ENCODE measurements at places on chromosomes 12 and 14. TPM values are rescaled to one million over a fixed set of nuclear protein-coding genes. Genes with fewer than 3 reads are reported as not detected.

The SOAT2 gene
- not detected for polyA plus RNA-seq

The FOXN4 gene
- polyA plus RNA-seq = not detected

The KLRD1 gene
- 13.1 TPM for polyA plus RNA-seq

The IPO8 gene
- 11.3 TPM for polyA plus RNA-seq

The NEUROD4 gene
- polyA plus RNA-seq = not detected

The KRT71 gene
- not detected for polyA plus RNA-seq

The RHEBL1 gene
- polyA plus RNA-seq = 3.2 TPM

The FMNL3 gene
- 5.6 TPM for polyA plus RNA-seq

The OASL gene
- 0.78 TPM for polyA plus RNA-seq

The NYNRIN gene
- polyA plus RNA-seq = not detected

The TTC5 gene
- 24.1 TPM for polyA plus RNA-seq

The EML1 gene
- polyA plus RNA-seq = not detected

The OR6C74 gene
- not detected for polyA plus RNA-seq

The CCDC177 gene
- not detected for polyA plus RNA-seq

The PNMA1 gene
- 20.9 TPM for polyA plus RNA-seq

The GRIP1 gene
- polyA plus RNA-seq = not detected

The TAS2R42 gene
- polyA plus RNA-seq = not detected

The CLMN gene
- polyA plus RNA-seq = 8.2 TPM
